ENCODE measurements at places on chromosomes 7 and 10. TPM values are rescaled to one million over a fixed set of nuclear protein-coding genes. Genes with fewer than 3 reads are reported as not detected.

Gene FOXI2
- not detected for total RNA-seq

Gene EN2
- total RNA-seq: 0.15 TPM

Gene ZNF239
- total RNA-seq: 4.2 TPM

Gene OSBPL3
- 10.6 TPM for total RNA-seq

Gene USP6NL
- 12.3 TPM for total RNA-seq

Gene AKR1E2
- total RNA-seq: 4.9 TPM

Gene LRRC18
- total RNA-seq: not detected
